NCI-H1092 treated with DMSO at 0.1 percent for 48 hours (cell line): ENCODE measurements at places on chromosomes 1 and 21.

GRCh38 chr21:27407271-27407670 lies 440.4 kb upstream of the ADAMTS5 start:
- no peak for DNase-seq

DNA sequence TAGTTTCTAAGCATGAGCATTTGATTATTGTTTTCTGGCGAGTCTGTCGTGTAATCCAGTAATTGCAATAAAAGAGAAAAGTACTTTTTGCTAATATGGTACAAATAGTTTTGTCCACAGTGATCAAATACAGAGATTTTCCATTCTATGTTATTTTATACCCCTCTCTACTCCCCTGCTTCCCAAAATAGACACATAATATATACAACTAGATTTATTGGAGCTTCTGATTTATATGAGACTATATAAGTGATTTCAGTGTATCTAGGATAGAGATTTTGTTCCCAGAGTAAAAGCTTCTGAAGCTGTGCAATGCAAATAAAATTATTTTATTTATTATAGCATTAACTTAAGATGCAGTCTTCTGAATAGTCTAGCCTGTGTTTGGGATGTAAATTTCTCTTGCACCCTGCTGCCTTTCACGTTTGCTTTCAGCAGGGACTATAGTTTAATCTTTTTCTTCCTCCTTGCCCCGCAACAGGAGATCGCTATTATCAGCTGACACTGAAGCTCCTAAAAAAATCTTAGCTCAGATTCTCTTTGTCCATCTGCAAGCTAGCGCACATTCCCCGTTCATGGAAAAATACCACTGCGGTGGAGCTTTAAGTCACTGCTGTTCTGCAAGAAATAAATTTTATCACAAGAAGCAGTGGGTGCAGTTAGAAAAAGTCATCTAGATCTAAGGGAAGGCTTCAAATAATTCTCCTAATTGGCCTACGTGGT lies 273.3 kb downstream of the DISC1 start:
- DNase-seq = no peak

DNA sequence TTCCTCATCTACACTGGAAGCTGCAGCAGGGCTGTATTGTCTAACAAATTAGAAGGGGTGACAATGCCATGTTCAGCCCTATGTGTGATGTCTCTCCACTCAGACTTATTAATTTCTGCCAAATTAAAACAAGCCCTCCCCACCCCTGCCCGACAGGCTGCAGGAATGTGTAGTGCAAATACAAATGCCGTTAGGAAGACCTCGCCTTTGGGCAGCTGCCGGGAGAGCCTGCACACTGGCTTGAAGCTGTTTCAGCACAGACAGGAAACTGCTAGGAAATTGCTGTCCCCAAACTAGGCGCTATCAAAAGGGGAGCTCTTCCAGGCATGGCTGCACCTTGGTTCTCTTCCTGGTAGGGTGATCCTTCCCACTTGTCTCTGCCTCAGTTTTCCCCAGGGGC lies 135.2 kb downstream of the ELAVL4 start:
- no peak for DNase-seq

DNA sequence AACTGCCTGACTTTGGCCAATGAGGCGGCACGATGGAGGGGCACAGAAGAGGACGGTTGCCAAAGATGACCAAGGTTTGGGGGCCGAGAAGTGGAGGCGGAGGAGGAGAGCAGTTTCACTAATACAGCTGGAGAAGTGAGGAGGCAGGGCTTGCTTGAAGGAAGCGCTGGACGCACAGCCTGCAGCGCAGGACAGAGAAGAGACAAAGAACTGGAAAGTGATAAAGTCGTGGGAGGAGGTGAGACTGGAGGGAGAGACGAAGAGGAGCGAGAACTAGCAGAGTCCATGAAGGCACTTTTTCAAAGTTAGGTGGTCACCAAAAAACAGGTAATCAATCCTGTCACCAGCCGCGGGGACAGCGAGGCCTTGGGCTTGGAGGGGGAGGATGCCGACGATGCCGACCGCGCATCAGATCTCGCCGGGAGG lies 771 bp downstream of the PACC1 start:
- no peak for DNase-seq

GRCh38 chr1:28822799-28823198 lies 10.8 kb downstream of the OPRD1 start:
- no peak for DNase-seq

- no peak for DNase-seq
These were observed 645.8 kb upstream of the USP24 start for GRCh38 chr1:55860798-55861519.

DNA sequence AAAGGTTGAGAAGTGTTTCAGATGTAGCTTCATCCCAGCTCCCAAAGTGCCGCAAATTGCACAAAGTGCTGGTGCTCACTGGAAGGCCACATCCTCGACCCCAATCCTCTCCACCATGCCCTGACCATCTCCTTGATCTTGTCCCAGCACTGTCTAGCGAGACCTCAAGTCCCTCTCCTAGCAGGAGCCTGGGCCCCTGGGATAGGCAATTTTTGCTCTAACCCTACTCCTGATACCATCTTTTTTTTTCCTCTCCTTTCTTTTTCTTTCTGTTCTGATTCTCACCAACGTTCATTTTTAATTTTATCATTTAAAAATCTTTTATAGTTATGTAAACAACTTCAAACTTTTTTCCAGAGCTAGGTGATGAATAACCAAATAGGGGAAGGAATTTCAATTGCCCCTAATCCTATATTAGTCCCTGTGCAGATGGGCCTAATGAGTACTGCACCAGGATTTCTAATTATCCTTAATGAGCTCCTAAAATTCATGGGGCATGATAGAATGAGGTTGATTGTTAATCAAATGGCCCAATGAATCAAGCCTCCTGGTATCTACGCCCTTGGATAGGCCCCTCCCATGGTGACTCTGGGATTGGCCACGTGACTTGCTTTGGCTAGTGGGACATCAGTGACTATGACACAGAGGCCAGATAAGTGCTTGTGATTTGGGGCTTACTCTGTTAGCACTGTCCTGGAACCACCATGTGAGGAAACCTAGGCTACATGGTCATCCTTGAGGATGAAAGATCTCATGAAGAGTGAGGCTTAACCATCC lies 41.5 kb upstream of the TENT5B start:
- no peak for DNase-seq

DNA sequence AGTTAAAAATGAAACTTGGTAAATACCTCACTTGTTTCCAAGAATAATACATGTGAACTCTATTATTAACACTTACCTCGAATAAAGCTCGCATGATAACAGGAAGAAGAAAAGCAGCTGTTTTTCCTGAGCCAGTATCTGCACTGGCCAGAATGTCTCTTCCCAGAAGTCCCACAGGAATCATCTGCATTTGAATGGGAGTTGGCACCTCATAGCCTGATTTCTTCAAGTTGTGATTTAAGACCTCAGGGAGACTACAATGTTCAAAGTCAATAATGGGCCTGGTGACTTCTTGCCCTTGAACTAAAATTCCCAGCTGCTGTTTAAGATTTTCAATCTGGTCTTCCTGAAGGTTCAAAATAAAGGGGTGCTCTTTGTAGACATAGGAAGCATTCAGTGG lies 3.8 kb downstream of the DDX59 start:
- DNase-seq = no peak

DNA sequence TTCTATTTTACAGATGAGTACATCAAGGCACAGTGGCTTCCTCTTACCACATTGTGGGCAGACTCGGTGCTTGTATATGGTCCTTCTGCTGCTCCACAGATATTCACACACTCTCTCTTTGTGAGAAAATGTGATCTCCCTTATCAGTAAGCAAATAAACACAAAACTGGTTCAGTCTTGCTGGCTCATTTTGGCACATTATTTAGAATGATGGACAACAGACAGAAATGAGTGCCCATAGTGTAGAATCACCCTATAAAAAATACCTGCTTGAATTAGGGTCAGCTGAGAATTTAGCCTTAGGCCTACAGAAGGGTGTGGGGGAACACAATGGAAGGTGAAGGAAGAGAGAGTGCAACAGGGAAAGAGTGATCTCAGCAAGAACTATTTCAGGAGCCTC lies 423.1 kb downstream of the HLX start:
- DNase-seq = no peak

- peak; percentile 91 for DNase-seq
These were observed at the start of gene HECTD3 for GRCh38 chr1:45010855-45011811. Gene HECTD3 (minus strand): TSS chr1:45011324. CDS start chr1:45011257, 67 bp downstream.

DNA sequence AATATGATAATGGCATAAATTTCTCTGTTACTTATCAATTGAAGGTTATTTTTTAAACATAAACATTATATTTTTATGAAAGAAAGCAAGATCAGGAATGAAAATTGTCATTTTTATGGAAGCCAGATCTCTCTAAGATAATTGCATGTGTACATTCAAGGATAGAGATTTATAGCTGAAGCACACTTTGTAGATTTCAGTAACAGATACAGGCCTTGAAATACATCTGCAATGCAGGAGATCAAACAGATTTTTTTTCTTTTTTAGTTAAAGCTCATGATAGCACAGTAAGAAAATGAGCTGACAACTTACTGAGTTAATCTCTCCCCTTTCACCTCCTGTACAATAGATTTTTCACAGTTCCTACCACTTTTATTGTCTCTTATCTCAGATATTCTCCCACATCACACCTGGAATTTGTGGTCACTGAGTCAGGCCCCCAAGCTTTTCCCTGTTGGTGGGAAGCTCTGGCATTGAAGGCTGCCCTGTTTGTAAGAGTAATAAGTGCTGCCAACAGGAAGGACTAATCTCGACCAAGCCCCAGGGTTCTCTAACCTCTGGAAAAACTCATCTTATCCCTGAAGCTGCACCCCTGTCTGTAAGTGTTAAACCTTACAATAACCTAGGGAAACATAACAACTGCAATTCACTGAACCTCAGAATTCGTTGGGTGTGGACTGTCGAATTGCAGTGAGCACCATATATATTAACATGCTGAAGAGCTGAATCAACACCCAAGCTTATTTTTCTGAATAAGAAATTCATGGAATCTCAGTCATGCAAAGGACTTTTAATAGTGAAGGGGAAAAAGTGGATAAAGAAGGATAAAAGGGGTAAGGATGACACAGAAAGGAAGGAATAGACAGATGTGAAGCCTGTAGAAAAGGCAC lies 599.0 kb downstream of the LMO4 start:
- no peak for DNase-seq

- no peak for DNase-seq
These were observed 48.2 kb upstream of the TNFSF4 start for GRCh38 chr1:173255214-173255813.

DNA sequence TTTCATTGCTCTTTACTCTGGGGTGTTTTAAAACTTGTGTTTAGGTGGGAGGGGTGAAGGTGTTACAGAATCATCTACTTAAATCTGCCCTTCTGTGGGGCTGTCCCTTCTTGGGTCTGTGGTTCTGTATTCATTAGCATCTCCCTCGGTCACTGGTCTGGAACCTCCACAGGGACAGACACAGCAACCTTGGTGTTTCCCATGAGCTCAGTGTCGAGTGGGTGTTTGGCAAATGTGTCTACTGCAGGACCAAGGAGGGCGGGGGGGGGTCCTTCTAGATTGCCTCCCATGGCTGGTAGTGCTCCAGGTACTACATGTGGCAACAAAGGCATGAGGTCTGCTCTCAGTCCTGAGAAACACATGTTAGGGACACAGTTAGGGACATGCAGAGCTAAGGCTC lies 273.4 kb downstream of the PCP4 start:
- DNase-seq = no peak

GRCh38 chr1:161192476-161193465 lies 6.1 kb downstream of the ADAMTS4 start:
- DNase-seq = peak; percentile 57

- DNase-seq = no peak
These were observed 32.2 kb downstream of the KLHDC7A start for GRCh38 chr1:18512883-18513282.

- no peak for DNase-seq
These were observed 30.5 kb upstream of the PUM1 start for GRCh38 chr1:31095985-31096384.

DNA sequence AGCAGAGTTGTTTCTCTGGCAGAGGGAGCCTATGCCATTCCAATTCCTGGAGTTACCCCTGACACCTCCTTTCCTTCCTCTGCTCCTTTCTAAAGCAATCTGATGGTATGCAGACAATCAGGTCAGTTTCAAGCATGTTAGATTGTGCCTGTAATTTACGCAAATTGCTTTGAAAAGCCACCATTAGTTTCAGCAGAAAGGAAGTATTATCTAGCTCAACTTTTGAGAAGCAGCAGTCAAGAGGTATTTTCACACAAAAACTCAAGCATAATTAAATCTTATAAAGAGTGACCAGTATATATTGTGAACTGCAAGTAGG lies 2.2 kb downstream of the ERRFI1 start:
- no peak for DNase-seq

- peak; percentile 31 for DNase-seq
These were observed 272.7 kb downstream of the FOXD2 start for GRCh38 chr1:47710329-47711071.

GRCh38 chr1:230907472-230908205 lies 39.3 kb upstream of the C1orf198 start:
- no peak for DNase-seq

DNA sequence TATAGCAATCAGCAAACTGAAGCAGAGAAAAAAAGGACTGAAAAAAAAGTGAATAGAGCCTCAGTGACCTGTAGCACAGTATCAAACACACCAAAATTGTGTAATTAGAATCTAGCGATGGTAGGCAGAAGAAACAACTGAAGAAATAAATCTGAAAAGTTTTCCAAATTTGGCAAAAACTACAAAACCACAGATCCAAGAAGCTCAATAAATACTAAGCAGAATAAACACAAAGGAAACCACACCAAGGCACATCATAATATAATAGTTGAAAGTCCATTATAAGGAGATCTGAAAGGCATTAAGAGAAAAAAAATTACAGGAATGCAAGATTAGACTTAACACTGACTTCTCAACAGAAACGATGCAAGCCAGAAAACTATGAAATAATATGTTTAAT lies 7.1 kb upstream of the IL12RB2 start:
- no peak for DNase-seq
